ENCODE measurements at places on chromosomes 16 and 17.

- DNase-seq, result no peak
Observed at GRCh38 chr17:64357191-64357981, 33.3 kb downstream of the PECAM1 start.

GRCh38 chr16:51773071-51773890 lies 622.2 kb upstream of the SALL1 start:
- no peak for DNase-seq

DNA sequence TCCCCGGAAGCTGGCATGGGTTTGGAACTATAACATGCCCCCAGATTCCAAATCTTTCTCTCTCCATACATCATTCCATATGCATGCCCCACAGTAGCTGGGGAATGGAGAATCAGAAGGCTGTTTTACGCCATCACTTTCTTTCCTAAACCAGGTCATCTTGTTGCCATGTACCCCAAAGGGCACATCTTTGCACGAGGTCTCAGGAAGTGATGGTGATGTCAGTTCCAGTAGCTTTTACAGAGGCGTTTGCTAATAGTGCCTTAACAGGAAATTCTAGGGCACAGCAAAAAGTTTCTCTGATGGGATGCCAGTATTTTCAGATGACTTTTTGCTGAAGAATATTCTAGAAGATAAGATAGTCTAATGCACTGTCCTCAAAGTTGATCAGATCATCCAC lies 241.5 kb downstream of the MAF start:
- DNase-seq, result no peak

- no peak for DNase-seq
Observed at GRCh38 chr16:3832668-3833067, 47.8 kb downstream of the CREBBP start.

DNA sequence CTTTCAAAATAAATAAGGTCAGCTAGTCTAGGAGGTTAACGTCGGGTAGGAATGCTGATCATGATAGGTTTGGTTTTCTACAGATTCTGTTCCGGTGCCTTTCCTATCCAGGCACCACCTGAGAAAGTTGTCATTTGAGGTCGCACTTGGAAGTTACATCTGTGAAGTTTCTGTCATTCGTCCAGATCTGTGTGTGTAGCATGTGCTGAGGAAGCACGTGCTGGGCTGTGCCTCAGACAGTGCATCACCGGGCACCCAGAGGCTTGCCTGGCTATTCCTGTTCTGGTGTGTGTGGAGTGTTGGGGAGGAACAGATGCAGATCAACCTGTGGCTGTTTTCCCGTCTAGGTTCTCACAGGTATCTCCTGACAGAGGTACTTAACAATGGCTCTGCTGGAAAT lies 42.6 kb downstream of the DNAJA2 start:
- no peak for DNase-seq

GRCh38 chr17:8868529-8868951 lies 1.1 kb upstream of the PIK3R6 start:
- DNase-seq, result no peak

DNA sequence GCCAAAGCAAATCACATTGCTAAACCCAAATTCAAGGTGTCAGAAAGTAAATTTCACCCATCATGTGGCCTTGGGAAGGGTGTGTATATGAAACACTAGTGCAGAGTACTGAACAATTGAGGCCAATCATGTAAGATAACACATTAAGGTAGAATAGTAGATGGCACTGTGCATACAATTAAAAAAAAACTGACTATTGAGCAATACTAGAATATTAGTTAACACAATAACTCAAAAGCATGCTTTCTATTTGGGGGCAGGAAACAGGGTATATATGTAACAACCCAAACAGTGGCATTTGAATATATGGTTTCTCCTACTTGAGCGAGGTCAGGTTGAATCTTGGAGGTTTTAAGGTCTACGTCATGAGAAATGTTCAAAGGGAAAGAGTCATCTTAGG lies 63.0 kb upstream of the DYNLRB2 start:
- DNase-seq, result no peak

GRCh38 chr17:30345527-30346075 lies 11.7 kb upstream of the TMIGD1 start:
- peak; percentile 38 for DNase-seq

- DNase-seq, result no peak
Observed at GRCh38 chr16:67803894-67804293, 2.5 kb downstream of the RANBP10 start.

DNA sequence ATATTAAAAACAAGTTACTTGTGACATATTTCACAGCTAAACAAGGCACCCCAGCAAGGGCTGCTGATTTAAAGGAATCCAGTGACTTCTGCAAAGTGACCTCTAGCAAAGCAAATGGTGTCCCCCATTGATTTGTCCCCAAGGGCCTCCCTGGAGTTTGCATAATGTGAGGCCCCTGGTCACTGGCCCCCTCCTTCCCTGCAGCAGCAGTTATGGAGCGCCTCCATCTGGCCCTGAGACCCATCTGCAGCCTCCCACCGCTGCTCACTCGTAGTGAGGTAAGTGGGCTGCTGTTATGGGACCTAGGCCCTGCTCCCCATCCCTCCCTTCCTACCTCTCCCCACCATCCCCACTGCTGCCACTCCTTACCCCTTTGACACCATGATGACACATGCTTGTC lies 19.6 kb upstream of the EEF2K start:
- no peak for DNase-seq

- no peak for DNase-seq
Observed at GRCh38 chr17:47315451-47316266, 8.1 kb upstream of the EFCAB13 start.

GRCh38 chr16:3004319-3004718 lies 8.4 kb upstream of the CLDN9 start:
- no peak for DNase-seq

DNA sequence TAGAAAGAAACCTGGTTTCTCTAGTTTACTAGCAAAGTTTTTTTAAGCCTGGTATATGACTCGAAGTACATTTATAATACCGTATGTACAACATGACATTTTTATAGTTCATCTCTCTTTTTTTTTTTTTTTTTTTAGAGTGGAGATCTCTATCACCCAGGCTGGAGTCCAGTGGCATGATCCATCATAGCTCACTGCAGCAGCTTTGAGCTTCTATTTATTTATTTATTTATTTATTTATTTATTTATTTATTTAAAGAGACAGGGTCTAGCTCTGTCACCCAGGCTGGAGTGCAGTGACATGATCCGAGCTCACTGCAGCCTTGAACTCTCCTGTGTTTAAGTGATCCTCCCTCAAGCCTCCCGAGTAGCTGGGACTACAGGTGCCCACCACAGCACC lies 25.9 kb upstream of the VPS4A start:
- no peak for DNase-seq

DNA sequence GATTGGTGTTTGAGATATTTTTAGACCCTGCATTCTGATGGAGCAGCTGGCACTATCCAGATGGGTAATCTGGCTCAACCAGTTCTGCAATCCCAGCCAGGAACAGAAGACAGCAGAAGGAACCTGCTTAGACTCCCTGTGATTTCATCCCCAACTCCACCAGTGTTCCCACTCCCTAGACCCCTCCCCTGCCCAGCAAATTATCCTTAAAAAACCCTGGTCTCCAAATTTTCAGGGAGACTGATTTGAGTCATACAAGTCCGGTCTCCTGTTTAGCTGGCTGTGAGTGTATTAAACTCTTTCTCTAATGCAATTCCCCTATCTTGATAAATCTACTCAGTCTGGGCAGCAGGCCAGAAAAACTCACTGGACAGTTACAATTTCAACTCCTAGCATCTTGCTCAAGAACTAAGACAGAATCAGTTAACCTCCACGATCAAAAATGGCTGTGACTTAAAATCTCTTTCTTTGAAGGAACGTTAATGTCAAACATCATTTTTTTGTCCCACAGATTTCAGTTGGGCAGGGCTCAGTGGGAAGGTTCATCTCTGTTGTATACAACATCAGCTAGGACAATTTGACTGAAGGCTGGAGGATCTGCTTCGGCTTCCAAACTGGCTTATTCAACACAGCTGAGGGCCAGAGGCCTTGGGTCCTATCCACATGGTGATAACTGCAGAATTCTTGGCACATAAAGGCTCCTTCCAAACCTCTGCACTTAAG lies 4.9 kb upstream of the RBL2 start:
- DNase-seq, result no peak

DNA sequence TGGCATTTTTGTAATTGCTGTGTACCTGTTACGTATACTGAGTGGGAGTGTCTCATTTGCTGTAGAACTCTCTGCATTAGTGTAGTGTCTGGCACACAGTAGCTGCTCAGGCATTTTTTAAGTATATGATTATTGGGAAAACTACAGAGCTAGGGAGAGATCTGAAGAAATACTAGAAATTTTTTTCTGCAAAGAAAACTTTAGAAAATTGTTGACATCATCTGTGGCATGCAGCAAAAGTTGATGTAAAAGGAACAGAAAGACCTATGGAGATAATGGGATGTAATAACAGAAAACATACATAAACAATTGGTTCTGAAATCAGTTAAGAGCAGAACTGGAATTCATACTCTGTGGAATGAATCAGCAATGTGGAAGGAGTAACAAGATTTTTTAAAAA lies 11.6 kb downstream of the CLTC start:
- DNase-seq, result no peak

GRCh38 chr17:31068291-31068690 lies 26.5 kb upstream of the NF1 start:
- peak; percentile 35 for DNase-seq

DNA sequence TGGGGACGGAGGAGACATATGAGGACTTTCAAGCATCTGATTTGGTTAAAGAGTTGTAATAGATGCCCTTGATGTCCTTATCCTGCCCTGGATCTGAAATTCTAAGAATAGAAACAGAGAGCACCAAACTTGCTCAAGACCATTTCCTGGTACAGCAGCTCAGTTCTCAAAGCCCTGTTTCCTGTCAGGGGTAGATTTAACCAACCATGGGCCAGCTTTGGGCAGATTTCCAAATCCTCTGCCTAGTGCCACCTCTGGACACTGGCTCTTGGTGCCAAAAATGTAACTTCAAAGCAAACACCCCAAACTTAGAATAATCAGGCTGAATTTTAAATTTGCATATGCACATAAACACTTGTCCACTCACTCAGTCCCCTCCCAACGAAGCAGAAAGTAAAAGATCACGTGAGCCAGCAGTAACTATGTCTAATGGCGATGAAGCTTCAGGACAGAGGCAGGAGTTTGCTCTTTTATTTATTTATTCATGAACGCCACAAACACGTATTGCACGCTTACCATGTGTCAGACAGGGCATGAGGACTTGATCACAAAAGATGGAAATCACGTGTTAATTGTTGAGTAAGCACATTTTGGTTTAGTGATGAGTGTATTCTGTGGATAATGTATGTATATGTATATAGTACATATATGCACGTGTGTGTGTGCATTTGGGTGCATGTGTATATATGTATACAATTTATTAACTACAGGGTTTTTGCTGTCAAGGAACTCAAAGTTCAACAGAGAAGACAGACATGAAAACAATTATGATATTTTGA lies 23.1 kb upstream of the SDK2 start:
- no peak for DNase-seq

GRCh38 chr17:4387137-4387536 lies 20.7 kb upstream of the UBE2G1 start:
- DNase-seq, result no peak

GRCh38 chr17:31216031-31216751 lies 80.8 kb downstream of the OMG start:
- no peak for DNase-seq

GRCh38 chr16:29745121-29745852 lies 503 bp downstream of the C16orf54 start:
- no peak for DNase-seq

DNA sequence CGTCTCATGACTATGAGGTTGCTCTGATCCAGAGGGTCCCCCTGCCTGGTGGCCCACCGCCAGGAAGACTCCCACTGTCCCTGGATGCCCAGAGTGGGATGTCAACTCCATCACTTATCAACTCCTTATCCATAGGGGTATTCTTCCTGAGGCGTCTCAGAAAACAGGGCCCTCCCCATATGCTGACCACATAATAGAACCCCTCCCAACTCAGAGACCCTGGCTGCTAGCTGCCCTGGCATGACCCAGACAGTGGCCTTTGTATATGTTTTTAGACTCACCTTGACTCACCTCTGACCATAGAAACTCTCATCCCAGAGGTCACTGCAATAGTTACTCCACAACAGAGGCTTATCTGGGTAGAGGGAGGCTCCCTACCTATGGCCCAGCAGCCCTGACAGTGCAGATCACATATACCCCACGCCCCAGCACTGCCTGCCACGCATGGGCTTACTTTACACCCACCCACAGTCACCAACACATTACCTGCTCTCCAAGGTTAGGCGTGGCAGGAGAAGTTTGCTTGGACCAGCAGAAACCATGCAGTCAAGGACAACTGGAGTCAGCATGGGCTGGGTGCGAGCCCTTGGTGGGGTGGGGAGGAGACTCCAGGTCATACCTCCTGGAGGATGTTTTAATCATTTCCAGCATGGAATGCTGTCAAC lies 2.3 kb upstream of the G6PC1 start:
- DNase-seq, result no peak

DNA sequence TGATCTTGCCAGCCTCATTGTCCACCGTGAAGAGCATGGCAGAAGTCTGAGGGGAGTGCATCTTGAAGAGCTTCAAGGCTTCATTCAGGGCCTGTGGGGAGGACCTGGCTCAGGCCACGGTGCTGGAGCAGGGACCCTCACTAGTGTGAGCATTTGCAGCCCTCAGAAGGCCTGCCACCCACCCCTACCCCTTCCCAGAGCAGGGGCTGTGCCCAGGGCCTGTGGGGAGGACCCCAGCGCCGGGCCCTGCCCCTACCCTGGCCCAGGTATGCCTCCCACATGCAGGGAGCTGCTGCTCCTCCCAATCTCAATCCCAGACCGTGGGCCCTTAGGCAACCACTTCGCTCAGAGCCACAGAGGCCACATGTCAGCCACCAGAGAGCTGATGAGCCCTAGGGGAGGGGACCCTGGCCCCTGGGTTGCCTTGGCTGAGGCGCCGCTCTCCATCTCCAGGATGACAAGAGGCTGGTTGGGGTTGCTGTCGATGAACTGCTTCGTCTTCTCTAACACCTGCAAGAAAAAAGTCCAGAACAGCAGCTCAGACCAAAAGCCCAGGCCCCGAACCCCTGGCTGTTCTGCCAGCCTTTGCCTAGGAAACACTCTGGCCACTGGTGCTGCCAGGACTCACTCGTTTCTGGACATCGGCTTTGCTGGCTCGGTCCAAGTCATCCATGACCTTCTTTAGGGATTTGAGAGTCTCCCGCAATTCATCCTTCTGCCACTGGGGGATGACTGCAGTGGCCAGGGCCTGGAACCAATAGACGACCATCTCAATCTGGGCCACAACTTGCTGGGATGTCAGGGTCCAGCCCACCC lies 1.8 kb upstream of the EXOSC6 start:
- DNase-seq, result no peak

Data from stimulated activated CD4-positive, alpha-beta T cell treated with anti-CD3 and anti-CD28 coated beads, TNF-alpha, amount 100 ng/mL, for 48 hours (primary cell).